ENCODE measurements at places on chromosomes 13 and 19. TPM values are rescaled to one million over a fixed set of nuclear protein-coding genes. Genes with fewer than 3 reads are reported as not detected.

- DNase-seq = no peak
Observed at GRCh38 chr13:47144782-47145181, 247.9 kb upstream of the HTR2A start.

DNA sequence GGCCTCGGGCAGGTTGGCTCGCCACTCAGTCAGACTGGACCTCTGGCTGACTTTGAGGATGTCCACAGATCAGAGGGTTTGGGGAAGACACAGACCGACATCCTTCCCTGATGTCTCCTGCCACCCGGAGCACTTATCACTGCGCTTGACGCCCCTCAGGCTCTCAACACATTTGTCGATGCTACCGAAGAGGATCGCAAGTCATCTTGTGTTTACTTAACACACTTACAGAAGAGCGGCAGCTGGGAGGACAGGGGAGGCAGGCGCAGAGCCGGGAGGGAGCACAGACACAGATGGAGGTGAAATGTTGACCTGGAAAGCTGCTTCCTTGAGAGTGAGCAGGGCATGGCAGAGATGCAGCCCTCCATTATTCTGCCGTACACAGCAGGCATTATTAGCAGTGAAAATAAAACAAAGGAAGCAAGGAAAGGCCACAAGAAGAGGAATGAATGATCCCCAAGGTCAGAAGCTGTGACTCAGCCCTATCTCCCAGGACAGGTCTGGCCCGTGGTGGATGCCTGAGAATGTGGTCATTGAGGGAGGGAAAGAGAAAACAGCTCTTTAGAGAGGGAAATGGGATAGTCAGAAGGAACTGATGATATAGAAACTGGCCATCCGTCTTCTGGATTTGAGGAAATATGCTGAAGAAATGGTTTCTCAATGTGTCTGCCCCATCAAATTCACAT lies 549.5 kb upstream of the ARGLU1 start:
- DNase-seq = peak; percentile 50

GRCh38 chr13:53327680-53328315 lies 299.2 kb downstream of the OLFM4 start:
- DNase-seq = no peak

DNA sequence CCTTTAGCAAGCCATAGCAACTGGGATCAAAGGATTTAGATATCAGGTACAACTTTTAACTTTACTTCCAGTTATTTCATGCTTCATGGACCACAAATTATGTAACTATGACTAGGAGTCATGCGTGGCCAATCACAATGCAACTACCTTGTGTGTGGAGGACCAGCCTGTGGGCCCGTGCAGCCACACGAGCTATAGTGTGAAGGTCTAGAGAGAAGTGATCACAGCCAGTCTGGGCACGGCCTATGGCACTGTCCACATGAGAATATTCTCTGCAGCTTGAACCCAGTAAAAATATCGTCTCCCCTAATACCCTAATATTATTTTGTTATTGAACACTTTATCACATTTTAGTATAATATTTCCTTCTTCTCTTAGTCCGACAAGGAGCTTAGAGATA lies 464.9 kb upstream of the MIR17HG start:
- no peak for DNase-seq

The COMP gene
- polyA plus RNA-seq = 0.34 TPM

DNA sequence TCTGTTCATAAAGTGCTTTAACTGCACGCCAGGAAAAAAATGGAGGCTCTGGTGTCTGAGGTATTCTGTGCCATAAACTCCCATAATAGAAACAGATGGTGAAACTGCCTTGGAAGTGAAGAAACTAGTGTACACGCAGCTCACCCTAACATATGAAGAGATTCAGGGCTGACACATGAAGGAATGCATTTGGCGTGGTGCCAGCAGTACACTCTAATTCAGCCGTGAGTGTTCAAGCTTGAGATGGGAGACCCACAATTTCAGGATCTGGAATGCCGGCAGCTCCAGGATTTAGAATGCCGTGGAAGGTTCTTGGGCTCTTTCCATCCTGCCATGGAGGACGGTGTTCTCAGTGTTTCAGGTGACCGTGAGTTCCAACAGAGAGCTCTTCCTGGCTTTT lies 478.4 kb downstream of the TSHZ3 start:
- DNase-seq = peak; percentile 1

The CEACAM16 gene
- polyA plus RNA-seq = not detected

- DNase-seq = peak; percentile 45
Observed at GRCh38 chr19:13024126-13024950, 29.1 kb downstream of the NFIX start.

DNA sequence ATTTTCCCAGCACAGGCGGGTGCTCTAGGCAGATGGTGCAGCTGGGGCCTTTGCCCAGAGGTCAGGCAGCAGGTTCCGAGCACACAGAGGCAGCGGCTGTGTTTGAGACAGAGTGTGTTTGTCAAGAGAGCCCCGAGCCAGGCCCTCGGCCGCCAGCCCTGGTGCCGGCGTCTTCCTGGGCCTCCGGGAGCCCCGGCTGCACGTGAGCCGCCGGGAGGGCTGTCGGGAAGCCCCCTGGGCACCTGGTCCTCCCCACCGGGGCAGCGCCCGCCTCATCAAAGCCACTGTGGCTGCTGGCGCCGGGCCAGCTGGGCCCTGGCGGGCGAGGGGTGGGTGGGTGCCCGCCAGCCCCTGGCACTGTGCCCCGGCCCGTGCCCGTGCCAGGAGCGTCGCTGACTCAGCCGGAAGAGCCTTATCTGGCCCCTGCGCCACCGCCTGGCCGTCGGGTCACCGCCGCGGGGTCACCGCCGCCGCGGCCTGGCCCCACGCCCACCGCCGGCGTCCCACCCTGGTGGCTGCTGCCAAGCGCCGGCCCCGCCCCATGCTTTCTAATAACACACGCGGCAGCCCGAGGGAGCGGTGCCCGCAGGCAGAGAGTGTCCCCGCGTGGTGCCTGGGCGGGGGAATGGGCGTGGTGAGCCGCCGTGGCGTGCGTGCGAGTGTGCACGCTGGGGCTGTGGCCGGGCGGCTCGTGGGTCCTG lies 14.9 kb downstream of the ARID3A start:
- DNase-seq = peak; percentile 57

DNA sequence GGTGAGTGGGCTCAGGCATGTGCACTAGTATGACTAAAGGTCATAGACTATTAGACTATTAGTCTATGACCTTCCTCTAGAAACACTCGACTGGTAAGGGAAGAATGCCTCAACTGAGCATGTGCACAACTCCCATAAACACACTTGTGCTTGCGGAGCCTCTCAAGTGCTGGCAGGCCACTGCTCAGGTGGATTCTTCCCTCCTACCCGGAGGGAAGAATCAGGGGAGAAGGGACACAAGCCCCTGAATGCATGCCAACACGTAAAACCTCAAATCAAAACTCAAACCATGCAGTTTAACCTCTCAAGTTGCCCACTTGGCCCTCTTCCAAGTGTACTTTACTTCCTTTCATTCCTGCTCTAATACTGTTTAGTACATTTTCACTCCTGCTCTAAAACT lies 287.6 kb upstream of the SGCG start:
- no peak for DNase-seq

The ZNF667 gene
- polyA plus RNA-seq = 1.8 TPM

DNA sequence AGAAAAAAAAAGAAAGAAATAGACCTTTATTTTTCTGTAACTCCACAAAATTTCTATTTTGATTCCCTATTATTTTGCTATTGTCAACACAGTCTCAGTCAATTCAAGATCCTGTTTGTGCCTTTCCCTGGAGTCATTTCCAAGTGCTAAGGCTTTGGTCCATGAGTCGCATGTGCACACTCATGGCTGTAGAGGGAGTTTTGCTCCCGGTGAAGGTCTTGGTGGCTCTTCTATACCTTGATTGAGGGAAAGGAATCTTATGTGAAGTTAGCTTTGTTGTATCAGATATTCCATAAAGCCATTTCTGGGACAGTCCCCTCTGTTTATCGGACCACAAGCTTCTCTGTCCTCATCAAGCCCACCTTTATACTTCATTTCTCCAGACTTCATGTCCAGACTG lies 58.7 kb upstream of the ALOX5AP start:
- peak; percentile 47 for DNase-seq

DNA sequence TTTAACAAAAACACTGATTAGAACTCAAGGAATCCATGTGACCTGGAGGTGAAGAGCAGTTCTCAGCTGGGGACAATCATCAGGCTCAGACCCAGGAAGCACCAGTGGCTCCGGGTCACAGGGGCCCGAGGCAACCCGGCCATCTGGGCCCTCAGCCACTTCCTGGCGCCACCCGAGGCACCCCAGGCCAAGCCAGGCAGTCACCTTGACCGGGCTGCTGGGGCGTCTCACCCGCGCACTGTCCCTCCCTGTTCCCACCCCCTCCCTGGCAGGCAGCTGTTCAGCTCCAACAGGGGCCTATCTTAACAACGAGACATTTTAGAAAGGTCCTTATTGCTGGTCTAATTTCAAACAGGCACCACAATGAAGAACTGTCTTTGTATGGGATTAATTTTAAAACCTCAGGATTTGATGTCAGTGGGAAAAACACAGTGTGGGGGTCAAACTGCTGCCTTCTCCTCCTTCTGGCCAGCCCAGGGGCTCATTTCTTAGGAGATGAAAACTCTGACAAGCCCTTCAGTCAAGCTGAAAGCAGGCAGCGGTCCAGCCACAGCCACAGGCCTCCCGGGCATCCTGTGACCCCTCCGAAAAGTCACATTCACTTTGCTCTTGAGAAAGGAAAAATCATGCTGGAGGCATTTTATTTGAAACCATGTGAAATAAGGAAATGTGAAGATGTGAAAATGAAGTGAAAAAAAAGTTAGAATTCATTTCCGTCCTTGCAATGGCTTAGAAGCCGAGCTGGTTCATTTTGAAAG lies 83.3 kb downstream of the KCTD15 start:
- no peak for DNase-seq

DNA sequence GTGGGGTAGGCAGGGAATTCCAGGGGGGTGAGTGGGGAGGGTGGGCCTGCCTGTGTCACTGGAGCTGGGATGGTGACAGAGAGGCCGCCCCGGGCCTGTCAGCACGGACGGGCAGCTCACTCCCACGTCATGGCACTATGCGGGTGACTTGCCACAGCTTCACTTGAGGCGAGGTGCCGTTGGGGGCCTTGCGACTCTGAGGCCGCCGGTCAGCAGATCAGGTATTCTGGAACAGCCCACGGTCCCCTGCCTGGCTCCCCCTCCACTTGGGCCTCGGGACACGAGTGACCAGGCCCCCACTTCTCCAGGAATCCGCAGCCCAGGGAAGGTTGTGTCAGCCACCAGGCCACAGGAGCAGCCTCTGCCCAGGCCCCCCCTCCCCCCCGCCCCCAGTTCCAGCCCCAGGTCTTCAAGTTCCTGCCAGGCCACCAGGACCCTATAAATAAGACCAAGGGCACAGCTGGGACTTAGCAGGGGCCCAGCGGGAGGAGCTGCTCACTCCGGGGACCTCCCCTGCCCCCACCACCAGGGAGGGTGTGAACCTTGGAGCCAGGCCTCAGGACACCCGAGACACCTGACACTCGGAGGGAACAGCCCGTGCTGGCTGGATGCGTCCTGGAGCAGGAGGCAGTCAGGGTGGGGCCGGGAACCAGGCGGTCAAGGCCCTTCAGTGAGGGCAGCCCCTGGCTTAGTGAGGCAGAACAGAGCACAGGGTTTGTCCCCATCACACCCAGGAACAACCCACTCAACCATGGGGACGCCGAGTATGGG lies 2.7 kb upstream of the MIDN start:
- DNase-seq = no peak

DNA sequence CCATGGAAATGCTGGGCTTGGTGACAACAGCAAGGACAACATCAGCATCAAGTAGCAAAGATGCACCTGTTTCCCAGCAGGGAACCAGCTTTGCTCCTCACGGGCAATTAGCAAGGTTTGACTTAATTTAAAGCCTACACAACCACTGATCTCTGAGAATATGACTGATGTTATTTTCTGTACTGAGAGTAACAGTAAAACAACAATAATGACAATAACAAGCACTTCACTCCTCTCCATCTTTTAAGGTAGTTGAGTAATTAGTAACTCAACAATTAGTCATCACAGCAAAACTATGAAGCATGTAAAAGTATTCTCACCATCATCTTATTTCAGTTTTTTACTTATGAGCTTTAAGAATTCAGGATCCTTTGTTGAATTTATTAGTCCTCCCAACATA lies 37.3 kb downstream of the ENOX1 start:
- DNase-seq = no peak

- no peak for DNase-seq
Observed at GRCh38 chr19:29266001-29266400, 53.0 kb upstream of the UQCRFS1 start.

DNA sequence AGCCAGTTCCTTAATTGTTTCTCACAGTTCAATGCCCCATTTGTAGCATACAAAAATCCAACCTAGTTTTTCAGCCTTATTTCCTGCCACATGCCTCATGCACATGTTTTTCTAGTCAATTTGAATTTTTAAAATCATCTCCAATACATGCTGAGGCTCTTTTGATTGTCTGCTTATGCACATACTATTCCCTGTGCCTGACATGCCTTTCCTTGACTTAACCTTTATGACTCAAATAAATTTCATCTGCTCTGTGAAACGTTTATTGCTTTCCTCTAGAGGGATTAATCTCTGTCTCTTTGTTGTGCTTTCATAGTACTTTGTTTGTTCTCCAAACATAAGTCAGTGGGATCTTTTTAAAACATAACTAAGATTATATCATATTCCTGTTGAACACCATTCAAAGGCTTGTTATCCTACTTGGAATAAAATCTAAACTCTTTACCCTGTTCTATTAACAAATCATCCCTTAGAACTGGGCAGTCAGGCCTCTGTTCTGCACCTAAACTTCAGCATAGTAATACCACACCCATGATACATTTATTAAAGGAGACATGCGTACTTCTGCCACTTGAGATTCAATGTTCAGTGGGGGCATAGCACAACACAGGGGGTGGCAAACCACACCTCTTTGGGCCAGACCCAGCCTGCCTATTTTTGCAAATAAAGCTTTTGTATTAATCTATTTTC lies 346.6 kb downstream of the FGF14 start:
- DNase-seq = no peak

- no peak for DNase-seq
Observed at GRCh38 chr13:40565282-40566148, 100.9 kb downstream of the FOXO1 start.

DNA sequence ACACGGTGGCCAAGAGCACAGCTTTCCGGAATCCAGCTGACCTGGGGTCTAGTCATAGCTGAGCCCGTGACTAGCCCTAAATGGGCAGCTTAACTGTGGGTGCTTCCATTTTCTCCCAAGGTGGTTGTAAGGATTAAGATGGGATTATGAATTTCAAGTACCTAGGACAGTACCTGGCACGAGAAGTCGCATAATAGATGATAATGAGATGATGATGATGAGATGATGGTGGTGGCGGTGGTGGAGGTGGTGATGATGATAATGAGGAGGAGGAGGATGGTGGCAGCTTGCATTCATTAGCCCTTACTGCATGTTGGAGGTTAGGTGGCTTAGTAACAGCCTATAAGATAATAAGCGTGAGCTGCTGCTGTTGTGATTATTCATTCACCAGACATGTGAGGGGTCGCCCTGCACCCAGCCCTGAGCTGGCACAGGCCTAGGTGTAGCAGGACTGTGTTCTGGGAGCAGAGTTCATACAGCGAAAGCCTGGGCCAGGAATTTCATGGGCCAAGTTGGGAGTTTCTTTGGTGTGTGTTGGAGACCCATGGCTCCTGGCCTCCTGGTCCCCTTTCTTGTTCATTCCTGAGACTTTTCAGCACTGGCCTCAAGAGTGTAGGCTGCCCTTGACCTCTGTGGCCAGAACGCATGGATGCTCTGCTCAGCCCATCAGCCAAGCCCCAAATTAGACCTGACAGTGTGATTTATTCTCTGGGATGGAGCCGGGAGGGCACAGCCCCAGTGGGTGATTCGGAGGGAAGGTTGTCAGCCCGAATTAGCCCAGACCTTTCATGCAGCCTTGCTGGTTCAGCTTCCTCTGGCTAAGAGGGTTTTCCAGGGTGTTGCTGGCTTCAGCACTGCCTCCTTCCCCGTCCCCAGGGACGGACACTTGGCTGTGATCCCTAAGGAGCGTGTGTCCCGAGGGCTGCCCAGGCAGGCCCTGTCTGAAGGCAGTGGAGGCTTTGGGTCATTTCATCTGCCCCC lies 128.8 kb downstream of the SIPA1L3 start:
- peak; percentile 58 for DNase-seq
